RCC 7860 (cell line): ENCODE measurements at places on chromosomes 11 and 22.
A peak's percentile ranks its signal among the peaks of the same experiment; 100 is the strongest.

DNA sequence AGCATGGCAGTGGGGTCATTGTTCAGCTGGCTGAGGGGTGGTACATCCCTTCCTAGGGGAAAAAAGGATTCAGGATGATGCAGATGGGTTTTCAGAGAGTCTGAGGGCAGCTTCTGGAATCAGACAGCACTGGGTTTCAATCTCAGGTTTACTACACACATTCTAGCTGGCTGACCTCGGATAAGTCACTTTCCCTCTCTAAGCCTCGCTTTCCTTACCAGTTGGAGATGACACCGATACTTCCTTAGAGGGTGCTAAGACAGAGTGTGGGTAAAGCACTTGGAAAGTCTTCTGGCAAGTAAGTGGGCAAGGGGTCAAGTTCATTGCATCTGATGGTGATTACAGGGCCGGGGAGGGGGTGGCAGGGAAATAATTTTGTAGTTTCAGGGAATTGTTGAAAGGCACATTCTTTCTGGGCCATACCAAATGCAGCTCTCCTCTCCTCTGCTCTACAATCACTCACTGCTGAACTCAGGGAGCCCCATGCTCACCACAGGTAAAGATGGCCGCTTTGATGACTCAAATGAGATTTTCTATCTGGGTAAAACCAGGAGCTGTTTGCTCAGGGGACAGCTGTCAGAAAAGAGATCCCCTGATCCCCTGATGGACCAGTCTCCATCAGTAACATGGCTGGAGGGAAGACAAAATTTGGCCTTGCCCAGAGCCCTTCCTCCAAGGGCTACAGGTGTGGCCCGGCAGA is 6.5 kb upstream of the MIAT start:
- no peak for DNase-seq

DNA sequence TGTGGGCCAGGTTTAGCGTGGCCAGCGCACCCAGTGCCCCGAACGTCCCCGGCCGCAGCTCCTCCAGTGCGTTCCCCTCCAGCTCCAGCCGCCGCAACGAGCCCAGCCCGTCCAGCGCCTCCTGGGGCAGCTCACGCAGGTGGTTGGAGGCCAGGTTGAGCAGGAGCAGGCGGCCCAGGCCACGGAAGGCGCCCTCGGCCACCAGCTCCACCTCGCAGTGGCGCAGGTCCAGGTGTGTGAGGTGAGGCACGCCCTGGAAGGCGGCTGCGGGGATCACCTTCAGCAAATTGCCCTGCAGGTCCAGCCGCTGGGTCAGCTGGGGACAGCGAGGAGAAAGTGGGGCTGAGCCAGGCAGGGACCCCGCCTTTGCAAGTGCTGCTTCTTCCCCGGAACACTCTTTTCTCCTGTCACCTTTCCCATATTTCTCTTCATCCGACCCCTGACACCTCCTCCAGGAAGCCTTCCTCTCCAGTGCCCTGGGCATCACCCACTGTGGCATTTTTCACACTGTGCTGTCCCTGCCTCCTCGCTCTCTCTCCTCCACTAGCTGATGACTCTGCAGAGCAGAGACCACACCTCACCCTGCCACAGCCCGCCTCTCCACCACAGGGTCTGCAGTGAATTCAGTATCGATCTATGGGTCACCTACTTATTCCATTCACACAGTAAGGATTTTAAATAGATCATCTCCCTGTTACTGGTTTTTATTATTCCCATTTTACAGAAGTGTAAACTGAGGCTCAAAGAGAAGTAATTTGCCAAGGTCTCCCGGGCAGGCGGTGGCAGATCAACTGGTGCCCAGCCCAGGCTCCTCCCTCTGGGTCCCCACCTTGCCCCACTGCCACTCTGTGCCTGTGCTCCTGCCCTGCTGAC is 1.9 kb downstream of the CHADL start:
- DNase-seq = no peak

GRCh38 chr11:27388001-27388400 is 25.0 kb upstream of the CCDC34 start:
- DNase-seq = no peak

DNA sequence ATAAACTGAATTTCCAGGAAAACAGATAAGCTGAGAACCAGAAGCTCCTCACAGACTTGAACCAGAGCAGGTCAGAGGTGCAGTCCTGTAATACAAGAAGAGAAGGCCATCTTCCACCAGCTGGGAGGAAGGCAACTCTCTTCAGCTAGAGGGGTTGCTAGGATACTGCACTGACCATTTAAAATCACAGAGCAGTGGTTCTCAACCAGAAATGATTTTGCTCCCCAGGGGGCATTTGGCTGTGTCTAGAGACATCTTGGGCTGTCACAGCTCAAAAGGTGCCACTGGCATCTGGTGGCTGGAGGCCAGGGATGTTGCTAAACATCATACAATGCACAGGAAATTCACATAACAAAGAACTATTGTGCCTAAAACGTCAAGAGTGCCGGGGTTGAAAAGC is 17.2 kb downstream of the OPCML start:
- no peak for DNase-seq

- DNase-seq = no peak
Measured at GRCh38 chr22:49253656-49254055, 574.0 kb downstream of the BRD1 start.

DNA sequence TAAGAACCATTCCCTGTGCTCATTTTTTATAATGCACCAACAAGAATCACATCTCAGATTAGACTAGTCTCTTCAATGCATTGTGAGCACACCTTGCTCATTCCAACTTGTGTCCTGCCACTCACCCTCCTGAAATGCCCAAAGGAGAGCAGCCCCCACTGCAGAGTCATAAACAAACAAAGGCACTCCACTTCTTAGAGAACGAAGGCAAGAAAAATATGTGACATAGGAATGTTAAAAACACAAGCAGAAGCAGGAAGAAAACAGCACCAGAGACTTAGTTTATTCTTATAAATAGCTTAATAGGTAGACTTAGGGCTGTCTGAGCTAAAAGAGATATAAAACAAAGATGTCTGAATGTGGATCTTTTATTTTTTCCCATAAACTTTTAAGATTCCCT is 57.2 kb downstream of the GUCY1A2 start:
- no peak for DNase-seq

DNA sequence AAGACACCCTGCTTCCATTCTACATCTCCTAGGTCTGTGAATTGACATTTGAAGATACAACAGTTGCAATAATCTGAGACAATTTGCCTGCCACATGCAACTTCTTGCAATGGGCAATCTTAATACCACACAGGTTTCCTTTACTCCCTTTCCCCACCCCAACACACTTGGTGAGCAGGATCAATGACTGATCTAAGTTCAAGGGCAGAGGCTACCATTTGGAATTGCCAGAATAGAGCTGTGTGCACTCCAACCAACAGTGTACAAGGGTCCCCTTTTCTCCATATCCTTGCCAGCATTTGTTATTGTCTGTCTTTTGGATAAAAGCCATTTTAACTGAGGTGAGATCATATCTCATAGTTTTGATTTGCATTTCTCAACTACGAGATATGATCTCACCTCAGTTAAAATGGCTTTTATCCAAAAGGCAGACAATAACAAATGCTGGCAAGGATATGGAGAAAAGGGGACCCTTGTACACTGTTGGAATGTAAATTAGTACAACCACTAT is 2.9 kb upstream of the NNMT start:
- DNase-seq = peak; percentile 4
